ENCODE measurements at places on chromosomes 5 and 9. TPM values are rescaled to one million over a fixed set of nuclear protein-coding genes. Genes with fewer than 3 reads are reported as not detected.

The FGF1 gene
- total RNA-seq, result not detected

The PCDHAC1 gene
- 0.07 TPM for total RNA-seq

The PMPCA gene
- total RNA-seq, result 63.0 TPM

GRCh38 chr5:107072967-107073366, 597.8 kb downstream of the EFNA5 start:
- DNase-seq, result no peak

- DNase-seq, result no peak
Measured at GRCh38 chr9:95763006-95763405, 112.5 kb upstream of the ERCC6L2 start.
